HCEC 1CT (cell line): ENCODE measurements at places on chromosomes 3 and 15.

GRCh38 chr3:63670544-63670943 is 18.1 kb downstream of the SNTN start:
- DNase-seq: no peak

DNA sequence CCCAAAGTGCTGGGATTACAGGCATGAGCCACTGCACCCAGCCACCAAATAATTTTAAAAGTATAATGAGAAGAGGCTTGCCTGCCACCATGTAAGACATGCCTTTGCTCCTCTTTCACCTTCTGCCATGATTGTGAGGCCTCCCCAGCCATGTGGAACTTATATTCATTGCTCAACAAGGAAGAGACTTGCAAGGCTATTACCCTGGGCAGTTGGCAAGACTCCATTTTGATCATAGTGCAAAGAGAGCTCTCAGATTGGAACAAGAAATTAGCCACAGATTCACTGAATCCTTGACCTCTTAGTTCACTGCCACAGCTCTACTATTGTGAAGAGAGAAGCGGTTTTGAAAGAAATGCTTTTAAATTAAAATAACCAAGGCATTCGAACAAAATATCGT is 6.1 kb downstream of the SCAP start:
- no peak for DNase-seq

GRCh38 chr15:81982808-81983207 is 63.0 kb downstream of the MEX3B start:
- DNase-seq: no peak

GRCh38 chr3:8739757-8740504 is 6.3 kb downstream of the CAV3 start:
- DNase-seq: peak; percentile 76

DNA sequence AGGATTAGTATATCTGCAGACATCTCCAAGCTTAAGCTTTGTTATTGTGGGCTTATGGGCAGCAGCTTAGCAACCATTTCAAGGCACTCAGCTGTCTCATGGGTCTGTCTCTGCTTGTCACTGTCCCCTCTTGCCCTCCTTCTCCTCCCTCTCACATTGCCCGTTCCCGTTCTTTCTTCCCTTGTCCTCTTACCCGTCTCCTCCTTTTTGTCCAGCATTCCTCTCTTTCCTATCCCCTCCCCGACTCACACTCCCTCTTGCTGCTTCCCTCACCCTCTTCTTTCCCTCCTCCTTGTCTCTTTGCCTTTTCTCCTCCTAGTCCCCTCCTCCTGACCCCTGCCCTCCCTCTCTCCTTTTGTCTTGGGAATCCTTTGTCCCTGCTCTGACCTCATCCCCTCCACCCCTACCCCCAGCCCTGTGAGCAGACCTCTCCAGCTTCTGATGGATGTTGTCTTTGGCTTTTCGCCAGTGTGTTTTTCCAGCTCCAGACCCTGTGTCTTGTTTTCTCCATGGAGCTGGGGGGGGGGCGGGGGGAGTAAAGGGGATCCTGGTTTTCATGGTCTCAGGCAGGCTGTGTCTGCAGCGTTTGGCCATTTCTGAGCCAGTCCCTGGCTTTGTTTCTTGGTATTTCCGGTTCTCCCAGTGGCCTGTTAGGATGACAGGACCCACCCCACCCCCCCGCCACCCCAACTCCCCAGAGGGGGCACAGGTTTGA is 47.9 kb upstream of the TRAK1 start:
- DNase-seq: no peak

DNA sequence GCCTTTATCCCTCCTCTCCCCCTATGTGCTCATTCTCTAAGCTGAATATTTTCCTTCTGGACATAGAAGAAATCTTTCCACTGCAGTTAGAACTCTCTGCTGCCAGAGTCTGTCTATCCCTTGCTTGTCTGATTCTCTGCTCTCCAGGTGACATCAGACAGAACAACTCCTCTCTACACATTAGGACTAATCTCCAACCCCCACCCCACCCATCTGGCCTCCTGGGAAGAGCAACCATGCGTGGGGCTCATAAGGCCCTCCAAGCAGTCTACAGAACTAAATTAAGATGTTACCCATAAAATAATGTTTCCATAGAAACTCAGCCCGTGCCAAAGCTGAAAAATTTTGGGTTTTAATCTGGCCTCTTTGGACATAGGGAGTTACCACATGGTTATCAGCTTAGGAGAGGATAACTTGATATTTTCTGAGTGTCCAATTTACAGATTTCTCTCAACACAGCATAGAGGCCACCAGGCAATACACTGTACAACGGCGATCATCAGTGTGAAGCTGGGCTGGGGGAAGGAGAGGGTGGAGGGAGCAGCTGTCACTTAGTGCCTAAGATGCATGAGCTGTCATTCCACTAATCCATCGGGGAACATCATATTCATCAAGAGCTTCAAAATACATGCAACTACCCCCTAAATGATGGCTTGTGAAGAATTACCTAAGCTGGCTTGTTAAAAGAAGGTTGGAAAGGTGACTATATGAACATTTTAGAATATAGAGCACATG is 199.4 kb downstream of the CLSTN2 start:
- DNase-seq: no peak

DNA sequence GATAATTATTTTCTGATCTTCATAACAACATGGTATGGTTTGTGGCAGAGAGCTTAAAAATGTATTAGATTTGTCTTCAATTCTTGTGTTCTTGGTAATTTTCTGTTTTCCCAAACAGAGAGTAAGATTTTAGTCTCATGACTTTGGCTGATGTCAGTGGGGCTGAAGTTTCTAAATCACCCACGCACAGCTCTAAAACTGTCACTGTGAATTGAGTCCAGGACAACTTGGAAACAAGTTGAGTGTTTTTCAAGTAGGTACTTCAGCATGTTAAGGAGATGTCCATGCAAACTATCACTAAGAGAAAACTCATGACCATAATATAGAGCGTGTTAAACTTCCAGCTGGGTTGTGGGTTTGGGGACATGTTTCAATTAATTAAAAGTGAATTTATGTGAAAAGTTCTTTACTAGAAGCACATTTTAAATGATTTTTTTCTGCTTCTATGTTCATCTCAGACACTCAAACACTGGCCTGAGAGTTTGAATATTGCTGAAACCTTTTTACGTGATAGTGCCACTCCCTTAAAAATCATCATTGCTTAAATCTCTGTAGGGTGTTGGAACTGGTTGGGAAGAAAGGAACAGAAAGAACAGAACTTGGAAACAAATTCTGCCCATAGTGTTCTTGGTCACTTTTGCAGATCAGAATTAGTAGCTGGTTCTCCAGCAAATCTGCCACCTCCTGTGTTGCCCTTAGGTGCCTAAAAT is 89.8 kb downstream of the KLHL25 start:
- DNase-seq: no peak

- no peak for DNase-seq
Observed at GRCh38 chr3:155704771-155705559, 39.9 kb downstream of the PLCH1 start.

- DNase-seq: no peak
Observed at GRCh38 chr15:66095871-66096687, 157.5 kb downstream of the MEGF11 start.

DNA sequence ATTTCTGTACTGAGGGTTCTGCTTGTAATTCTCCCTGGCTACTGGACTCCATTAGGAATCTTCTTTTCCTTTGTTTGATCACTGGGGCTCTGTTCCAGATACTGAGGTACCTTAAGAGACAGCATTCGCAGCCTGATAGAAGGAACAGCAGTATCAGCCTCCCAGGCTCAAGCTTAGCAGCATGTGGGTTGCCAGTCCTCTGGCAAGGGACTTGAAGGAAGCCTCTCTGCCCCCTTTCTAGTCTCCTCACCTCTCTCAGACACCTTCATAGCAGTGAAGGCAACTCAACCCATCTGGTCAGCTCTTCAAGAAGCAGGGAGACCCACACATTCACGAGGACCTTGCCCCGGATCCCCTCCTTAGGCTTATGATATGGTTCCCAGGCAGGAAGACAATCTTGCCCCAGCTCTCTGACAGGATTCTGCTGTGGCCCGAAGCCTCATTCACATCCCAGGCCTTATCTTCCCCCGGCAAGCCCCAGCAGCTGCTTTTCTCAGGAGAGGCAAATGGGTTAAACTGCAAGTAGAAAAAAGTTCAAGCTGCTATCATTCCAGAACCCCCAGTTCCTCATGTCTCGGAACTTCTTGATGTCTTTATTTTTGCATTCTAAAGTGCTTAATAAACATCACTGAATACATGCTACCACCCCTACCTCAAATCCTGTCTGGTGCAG is 153.1 kb downstream of the LIPC start:
- DNase-seq: no peak

- peak; percentile 46 for DNase-seq
Observed at GRCh38 chr15:31487811-31488436, 161.3 kb downstream of the KLF13 start.

GRCh38 chr15:77346245-77347036 is 73.5 kb downstream of the PEAK1 start:
- DNase-seq: no peak

DNA sequence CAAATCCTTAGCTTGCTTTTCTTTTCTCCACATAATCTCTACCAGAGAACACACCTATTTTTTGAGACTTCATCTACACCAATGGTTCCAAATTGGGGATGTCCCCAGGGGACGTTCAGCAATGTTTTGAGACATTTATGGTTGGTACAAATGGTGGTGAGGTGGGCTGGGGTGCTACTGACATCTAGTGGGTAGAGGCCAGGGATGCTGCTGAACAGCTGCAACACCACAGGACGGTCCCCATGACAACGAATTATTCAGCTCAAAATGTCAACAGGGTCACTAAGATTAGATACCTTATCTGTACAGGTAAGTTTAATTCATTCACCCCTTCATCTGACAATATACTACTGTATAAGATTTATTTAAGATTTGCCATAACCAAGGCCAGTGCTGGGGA is 14.4 kb downstream of the GK5 start:
- DNase-seq: no peak

- no peak for DNase-seq
Observed at GRCh38 chr3:161740421-161740820, 243.8 kb downstream of the OTOL1 start.

GRCh38 chr3:25662736-25663320 is 1.9 kb downstream of the TOP2B start:
- DNase-seq: no peak

DNA sequence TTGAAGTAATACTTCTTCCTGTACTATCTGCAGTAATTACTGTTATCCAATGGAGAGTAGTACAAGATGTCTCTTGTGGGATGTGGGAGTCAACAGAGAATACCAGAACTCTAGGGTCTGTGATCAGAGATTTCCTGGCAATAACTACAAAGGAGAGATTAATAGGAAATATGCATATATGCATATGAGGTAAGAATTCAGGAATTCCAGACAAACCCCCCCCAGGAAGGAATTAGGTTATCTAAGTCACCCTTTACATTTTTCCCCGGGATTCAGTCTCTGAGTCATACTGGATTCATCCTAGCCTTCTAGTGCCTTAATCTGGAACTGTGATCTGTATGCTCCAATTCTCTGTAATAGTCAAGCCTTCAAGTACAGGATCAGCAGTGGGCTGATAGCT is 49.4 kb downstream of the GTF2E1 start:
- DNase-seq: peak; percentile 80

- DNase-seq: no peak
Observed at GRCh38 chr15:89751748-89752147, 699 bp upstream of the MESP1 start.

DNA sequence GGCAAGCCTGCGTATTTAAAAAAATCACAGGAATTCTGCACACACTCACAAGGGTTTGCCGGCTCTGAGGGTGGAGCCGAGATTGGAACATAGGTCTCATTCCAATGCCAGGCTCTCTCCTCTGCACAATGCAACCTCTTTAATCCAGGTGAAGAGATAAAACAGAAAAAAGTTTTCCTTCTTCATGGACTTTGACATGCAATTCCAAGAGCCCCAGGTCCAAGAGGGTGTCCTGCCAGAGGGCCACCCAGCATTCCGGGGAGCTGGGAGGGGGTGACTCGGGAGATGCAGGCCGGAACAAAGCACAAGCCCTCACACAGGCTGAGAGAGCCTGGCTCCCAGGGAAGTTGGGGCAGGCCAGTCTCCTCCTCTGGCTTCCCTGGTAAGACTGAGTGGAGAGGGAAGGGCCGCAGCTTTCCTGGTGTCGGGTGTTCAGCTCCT is 6.7 kb upstream of the SLC12A8 start:
- DNase-seq: no peak

GRCh38 chr3:194103983-194104751 is 31.8 kb upstream of the HES1 start:
- no peak for DNase-seq

- no peak for DNase-seq
Observed at GRCh38 chr3:36840453-36840921, 76.1 kb upstream of the DCLK3 start.

GRCh38 chr3:52286777-52287110 is 884 bp upstream of the GLYCTK start:
- DNase-seq: no peak

DNA sequence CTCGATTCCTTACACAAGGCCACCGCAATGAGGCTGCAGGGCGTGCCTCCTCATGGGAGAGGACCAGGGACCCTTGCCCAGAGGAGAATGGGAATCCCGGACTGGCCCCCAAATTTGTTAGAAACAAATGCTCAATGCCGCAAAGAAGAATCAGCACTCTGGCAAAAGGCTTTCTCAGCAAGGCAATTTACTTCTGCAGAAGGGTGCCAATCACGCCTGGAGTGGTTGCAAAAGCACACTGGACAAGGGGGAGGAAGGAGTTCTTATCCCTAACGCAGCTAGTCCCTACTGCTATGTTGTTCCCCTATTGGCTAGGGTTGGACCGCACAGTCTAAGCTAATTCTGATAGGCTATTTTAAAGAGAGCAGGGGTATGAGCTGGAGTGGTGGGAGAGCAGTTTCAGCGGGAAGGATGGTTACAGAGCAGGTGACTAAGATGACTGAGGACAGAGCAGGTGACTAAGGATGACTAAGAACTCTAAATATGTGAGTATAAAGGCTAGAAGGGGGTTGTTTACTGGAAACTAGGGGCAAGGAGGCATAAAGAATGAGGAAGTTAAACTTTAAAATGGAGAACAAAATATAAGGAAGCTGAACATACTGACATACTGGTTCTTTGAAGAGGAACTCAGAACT is 48.5 kb downstream of the KATNBL1 start:
- no peak for DNase-seq

DNA sequence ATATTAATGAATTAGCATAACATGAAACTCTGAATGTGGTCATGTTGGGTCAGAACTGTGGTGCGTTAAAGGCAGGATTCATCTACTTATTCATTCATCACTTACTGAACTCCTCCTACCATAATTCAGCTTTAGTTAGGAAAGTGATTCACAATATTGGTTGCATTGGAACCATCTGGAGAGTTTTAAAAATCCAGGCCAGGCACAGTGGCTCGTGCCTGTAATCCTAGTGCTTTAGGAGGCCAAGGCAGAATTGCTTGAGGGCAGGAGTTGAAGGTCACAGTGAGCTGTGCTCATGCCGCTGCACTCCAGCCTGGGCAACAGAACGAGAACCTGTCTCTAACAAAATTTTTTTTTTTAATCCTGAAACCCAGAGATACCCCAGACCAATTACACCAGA is 44.2 kb upstream of the ATG7 start:
- no peak for DNase-seq
